ENCODE measurements at places on chromosomes 2 and 18.

GRCh38 chr2:9708683-9709538, 78.1 kb upstream of the YWHAQ start:
- DNase-seq: peak; percentile 11

GRCh38 chr2:85936421-85937068, 47.8 kb upstream of the ST3GAL5 start:
- no peak for DNase-seq

- DNase-seq: no peak
Observed at GRCh38 chr2:8391126-8391525, 290.7 kb upstream of the ID2 start.

GRCh38 chr2:217269701-217270484, 410.0 kb upstream of the TNP1 start:
- no peak for DNase-seq

GRCh38 chr2:190583507-190584337, 49.2 kb upstream of the NEMP2 start:
- no peak for DNase-seq

- DNase-seq: no peak
Observed at GRCh38 chr2:111944531-111945210, 46.3 kb downstream of the MERTK start.

DNA sequence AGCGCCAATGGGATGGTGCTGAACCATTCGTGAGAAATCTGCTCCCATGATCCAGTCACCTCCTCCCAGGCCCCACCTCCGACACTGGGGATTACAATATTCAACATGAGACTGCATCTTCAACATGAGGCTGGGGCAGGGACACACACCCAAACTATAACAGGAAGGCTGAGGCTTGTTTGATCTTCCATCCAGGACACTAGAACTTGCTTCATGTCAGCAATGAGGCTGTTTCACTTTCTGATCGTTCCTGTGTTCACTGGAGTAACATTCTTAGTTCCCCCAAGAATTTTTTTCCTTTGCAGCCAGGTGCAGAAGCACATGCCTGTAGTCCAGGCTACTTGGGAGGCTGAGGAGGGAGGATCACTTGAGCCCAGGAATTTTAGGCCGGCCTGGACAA, 30.8 kb upstream of the SOX11 start:
- DNase-seq: no peak

DNA sequence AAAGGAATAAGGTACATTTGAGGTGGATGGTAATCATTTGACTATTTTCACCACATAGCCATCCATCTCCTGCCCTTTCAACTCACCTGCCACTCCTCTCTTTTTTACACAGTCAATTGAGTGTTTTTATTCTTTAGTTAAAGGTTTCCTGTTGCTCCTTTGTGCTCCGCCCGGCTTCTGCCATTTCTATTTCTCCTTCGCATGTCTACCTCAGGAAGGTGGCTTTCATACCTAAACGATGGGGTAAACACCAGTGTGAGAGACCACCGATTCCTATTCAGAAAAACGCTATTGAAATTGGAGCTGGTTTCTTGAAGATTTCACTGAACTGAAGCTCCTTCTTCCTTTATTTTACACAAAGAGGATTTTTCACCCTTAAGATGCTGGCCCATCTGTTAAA, 1628.0 kb upstream of the PIK3C3 start:
- DNase-seq: no peak

- DNase-seq: no peak
Observed at GRCh38 chr18:33716061-33716683, 138.2 kb downstream of the ASXL3 start.

- no peak for DNase-seq
Observed at GRCh38 chr18:46756559-46757201, at the start of gene ST8SIA5. ST8SIA5 (minus strand) TSS chr18:46757053; CDS start chr18:46756508, 545 bp downstream.

DNA sequence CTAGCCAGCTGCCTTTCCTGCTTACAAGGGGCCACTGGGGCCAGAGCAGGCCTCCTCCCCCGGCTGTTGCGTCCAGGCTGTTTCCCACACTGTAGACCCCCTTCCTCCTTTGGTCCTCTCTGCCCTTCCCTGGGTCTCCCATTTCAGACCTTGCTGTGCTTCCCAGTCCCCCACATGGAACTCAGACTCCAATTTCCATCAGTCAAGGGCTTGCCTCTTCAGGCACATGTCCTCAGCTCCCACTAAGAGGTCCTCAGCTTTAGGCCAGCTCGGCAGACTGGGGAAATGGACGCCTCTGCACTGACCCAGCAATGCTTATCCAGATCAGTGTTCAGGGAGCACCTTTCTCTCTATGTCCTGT, 98.0 kb upstream of the BZW1 start:
- no peak for DNase-seq

DNA sequence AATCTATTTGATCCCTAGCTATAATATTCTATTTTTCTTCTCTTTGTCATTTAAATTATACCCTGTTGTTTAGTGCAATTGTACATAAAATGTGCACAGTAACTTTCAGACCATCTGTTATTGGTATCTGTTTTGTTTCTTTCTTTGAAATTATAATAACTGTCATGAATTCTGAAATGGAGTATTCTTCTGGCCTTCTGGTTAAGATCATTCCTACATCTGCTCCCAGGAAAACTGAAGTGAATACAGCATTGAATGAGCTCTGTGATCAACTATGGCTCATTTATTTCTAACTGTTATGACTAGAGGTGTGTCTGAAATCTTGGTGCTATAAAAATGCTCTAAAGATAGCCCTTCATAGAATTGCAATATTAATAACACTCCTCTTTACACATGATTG, 788.4 kb upstream of the TMEFF2 start:
- no peak for DNase-seq

DNA sequence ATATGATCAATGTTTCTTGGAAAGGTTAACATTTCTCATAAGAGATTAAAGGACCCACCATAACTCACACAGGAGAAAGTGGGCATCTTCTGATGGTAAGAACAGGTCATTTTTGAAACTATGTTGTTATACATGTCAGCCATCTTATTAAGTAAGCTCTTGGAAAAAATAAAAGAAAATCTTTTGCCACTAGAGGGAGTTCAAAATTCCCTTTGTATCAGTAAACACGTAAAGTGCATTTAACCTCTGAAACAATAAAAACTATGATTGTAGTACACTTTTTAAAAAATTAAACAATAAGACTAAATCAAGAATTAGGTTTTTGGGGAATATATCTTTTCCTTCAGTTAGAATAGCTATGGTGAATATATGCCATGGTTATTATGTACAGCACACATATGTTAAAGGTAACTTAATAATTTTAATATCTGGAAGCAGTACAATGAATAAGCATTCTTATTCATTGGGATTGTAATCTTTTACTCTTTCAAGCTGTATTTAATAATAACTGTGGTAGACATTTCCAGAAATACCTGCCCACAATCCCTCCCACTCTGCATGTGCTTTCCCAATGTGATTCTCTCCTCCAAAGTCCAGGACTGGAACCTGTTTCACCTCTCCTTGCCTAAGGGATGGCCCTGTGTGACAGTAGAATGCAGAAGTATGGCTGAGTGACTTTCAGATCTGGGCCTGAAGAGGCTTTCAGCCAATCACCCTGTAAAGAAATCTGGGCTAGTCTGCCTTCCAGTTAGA, 64.2 kb downstream of the RBMS1 start:
- DNase-seq: peak; percentile 75

DNA sequence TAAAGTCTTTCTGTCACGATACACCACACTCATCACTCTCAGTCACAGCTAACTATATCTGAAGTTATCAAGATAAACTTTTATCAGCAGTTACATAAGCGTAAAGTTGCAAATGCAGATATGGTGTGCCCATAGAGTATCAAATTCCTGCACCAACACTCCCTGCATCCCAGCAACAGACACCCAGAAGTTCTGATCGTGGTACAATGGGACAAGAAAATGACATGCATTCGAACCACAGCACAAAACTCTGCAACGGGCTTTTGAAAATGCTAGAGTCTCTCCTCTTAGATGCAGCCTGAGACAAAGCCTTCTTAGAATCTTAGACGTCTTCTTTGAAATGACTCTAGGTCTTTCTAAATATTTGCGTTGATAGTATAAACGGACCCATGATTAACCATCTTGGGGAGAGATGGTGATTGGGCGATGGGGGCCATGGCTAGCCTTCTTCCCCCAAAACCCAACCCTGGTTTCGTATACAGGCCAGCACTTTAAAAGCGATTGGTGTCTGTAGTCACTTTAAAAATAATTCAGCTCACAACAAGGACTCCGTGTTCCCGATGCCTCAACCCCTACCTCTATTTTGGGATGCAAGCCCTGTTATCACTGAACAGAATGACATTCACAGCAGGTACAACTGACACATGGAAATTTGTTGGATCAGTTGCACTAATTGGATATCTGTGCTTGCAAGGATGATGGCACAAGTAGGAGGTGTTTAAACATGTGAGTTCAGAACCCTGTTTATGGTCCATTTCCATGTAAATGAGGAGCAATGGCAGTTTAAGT, 286.6 kb downstream of the MYT1L start:
- DNase-seq: no peak

DNA sequence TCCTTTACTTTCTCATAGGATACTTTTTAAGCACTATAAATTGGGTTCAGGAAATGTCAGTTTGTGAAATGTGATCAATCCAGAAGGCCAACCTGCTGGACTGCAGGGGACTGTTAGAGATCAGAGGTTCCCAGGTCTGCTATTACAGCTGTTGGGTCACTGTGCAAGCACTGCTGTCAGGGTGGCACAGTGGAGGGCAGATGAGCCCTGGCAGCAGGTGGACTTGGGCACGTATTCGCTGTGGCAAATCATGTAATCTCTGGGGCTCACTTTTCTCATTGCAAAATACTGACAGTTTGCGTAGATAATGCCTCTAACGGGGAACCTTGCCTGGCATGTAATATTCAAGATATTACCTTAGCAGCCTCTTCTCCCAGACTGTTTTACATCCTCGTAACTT, 18.1 kb downstream of the RAB31 start:
- no peak for DNase-seq

DNA sequence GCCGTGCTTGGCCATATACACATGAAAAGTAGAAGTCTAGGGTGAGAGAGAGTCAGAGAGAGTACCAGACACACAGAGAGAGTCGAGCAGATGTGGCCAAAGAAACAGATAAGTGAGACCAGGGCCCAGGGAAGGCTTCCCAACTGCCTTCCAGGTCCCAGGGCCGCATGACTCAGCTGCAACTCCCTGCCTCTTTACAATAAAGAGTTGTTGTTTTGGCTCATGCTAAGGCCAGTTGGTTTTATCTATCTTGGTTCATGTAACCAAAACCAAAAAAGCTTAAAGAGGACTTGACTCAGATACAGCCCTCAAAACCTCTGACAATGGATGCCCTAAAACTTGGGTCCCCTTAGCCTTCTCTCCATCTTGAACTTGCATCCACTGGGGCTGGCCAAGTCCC, 36.9 kb downstream of the REEP1 start:
- DNase-seq: no peak

DNA sequence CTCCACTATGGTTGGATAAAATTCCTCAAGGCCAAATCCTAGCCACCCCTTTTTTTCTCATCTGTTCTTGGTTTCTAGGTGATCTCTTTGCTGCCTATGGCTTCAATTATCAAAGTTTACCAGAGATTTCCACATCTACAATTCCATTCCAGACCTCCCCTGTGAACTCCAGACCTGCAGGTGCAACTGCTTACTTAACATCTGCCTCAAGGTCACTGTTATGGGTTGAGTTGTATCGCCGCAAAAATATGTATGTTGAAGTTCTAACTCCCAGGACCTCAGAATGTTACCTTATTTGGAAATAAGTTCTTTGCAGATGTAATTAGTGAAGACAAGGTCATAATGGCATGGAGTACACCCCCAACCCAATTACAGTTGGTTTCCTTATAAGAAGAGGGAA, 60.4 kb upstream of the SOS1 start:
- DNase-seq: no peak

GRCh38 chr2:135063210-135063609, 11.1 kb downstream of the RAB3GAP1 start:
- DNase-seq: no peak

GRCh38 chr2:131104487-131105155, 515 bp upstream of the PLEKHB2 start:
- peak; percentile 73 for DNase-seq

GRCh38 chr2:27071990-27072830, 756 bp upstream of the OST4 start:
- peak; percentile 6 for DNase-seq

DNA sequence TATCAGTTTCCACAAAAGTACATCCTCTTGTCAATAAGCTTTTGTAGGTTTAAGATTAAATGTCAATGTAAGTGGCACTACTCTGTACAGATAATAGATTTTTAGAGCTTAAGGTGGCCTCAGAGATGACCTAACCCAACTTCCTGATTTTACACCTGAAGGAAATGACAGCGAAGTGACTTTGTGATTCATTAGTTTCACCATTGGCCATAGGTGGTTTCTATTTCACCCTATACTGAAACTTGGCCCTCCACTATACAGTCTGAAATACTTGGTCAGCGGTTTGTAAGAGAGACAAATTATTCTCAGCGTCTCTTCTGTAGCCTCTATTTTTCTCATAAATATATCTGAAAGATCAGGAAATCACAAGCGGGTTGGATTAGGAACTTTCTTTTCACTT, 330.4 kb upstream of the FAM98A start:
- no peak for DNase-seq

GRCh38 chr18:60966876-60967275, 366.4 kb upstream of the CDH20 start:
- no peak for DNase-seq

- DNase-seq: no peak
Observed at GRCh38 chr2:66427300-66427699, 7.6 kb upstream of the MEIS1 start.

DNA sequence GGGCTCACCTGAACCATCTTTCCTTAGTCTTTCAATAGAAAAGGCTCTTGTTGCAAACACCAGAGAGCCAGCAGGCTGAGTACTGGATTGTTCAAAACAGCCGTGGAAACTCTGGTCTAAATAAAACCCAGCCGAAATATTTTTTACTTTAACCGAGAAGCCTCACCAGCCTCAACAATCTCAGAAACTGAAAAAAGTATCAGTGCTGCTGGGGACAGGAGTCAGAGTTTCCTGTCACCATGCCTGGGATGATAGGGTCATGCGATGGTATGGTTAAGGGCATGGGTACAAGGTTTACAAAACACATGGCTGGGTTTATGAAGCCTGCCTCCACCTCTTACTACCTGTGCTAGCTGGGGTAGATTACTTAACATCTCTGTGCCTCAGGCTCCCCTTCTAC, 55.3 kb upstream of the FZD7 start:
- DNase-seq: no peak

DNA sequence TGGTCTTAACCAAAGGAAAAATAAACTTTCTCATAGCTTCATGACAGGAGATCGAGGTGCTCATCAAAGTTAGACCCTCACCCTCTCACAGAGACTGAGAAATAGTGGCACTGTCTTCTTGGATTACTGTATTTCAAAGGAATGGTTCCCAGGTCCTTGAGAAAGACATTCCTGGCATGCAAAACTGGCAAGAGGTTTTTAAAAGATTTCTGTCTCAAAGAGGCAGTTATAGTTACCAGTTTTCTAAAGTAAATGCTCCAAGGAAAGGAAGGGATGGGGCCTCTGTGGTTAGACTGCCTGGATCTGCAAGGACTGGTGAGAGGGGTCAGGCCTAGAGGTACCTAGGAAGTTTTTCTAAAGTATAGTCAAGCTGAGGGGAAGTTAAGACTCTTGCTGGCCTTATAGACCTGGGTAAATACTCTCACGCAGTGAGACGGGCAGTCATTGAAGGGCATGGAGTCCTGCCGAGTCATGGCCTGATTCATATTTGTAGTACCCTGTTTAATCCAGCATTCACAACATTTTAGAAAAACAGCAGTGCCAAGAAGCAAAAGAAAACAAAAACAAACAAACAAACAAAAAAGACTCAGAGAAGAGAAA, 226.1 kb downstream of the DOK6 start:
- no peak for DNase-seq

- DNase-seq: no peak
Observed at GRCh38 chr2:240632306-240632721, 7.0 kb downstream of the GPR35 start.

GRCh38 chr2:86414996-86415395, 26.2 kb upstream of the KDM3A start:
- DNase-seq: no peak
